ENCODE measurements at places on chromosomes 3 and 15.

- DNase-seq, result no peak
Observed at GRCh38 chr3:72421126-72421525, 427.1 kb downstream of the SHQ1 start.

- peak; percentile 12 for DNase-seq
Observed at GRCh38 chr3:178001670-178002101, 534.5 kb upstream of the KCNMB2 start.

DNA sequence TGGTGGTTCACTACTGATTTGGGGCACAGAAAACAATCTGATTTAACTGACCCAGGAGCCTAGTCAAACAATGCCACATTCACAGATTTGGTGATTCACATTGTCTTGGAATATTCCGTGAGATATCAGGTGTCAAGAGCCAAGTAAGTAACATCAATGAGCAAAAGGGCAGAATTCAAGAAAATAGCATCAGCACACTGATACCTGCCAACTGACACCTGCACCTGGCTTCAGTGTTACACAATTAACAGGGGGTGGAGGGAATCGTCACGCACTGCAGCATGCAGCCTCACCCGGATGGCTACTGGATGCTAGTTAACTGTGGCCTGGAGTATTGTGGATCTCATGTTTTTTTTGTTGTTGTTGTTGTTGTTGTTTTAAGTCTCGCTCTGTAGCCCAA is 17.6 kb downstream of the CCNL1 start:
- no peak for DNase-seq

DNA sequence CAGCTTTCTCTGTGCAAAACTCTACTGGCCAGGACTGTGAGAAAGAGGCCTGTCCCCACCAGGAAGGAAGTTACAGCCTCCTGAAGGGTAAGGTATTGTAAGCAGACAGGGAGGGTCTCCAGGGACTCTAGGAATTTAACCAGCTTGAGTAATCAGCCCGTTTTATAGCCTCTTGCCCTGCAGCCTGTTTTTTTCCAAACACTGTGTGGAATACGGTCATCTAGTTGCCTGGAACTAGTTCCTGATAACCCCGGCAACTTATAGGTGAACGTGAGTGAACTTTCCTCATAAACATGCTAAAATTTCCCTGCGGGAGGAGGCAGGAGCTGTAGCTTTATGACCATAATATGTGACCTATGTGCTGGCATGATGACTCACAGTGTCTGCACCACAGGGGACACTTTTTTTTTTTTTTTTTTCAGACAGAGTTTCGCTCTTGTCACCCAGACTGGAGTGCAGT is 60.1 kb upstream of the DAZL start:
- DNase-seq, result no peak

DNA sequence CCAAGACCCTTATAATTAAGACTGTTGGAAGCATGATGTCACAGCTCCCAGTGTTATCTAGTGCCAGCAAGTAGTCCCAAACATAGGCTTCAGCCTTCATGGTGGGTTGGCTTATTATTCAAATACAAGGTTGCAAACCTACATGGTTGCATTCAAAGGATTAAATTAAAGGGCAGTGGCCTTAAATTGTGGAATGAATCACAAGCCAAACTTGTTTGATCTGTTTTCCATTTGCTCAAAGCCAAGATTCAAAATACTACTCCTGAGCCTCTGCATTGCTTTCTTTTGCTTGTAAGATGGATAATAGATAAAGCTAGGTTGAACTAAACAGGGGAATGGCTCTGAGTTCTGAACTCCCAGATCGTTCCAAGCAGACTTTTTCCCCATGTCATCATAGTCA is 52.4 kb upstream of the GNB4 start:
- DNase-seq, result no peak

DNA sequence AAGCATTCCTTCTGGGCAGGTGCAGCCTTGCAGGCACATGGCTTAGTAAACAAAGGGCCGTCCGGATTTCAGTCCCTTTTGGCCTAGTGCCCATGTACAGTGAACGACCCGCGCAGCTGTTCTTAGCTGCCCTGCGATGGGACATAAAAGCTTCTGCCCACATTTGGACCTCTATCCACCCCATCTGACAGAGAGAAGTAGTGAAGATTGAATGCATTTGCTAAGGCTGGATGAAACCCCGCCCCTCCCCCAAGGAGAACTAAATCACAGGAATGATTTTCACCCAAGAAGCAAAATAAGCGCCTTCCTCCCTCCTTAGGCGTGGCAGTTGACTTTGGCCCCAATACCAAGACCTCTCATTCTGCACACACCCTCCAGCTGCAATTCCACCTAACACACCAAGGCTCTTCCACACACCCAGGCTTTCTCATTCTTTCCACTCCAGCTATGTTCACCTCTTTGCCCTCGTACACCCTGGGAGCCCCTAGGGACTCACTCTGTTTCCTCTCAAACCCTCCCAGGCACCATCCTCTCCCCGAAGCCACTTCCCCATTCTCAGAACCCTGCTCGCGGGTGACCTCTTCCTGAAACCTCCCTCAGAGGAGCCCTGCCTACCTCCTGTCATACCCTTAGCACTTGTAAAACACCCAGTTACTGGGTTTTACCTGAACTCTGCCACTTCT is 14.1 kb upstream of the HRH1 start:
- no peak for DNase-seq
